ENCODE measurements at places on chromosomes 3 and 15.
A peak's percentile ranks its signal among the peaks of the same experiment; 100 is the strongest.

DNA sequence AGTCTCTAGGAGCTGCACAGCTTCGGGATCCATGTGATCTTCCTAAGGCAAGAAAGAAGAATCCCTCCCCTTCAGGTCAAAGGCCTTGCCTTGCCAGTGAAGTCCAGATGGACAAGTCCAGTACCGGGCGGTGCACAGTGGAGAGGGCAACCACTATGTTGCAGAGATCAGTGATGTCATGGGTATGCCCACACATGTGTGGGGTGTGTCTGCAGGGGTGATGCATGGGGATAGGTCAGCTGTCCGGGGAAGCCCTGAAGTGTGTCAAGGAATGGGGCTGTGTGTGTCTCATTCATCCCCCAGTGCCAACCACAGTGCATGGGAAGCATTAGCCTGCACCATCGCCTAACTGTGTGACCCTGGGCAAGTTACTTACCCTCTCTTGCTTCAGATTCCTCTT, 66.5 kb downstream of the TLE3 start:
- DNase-seq, result no peak

DNA sequence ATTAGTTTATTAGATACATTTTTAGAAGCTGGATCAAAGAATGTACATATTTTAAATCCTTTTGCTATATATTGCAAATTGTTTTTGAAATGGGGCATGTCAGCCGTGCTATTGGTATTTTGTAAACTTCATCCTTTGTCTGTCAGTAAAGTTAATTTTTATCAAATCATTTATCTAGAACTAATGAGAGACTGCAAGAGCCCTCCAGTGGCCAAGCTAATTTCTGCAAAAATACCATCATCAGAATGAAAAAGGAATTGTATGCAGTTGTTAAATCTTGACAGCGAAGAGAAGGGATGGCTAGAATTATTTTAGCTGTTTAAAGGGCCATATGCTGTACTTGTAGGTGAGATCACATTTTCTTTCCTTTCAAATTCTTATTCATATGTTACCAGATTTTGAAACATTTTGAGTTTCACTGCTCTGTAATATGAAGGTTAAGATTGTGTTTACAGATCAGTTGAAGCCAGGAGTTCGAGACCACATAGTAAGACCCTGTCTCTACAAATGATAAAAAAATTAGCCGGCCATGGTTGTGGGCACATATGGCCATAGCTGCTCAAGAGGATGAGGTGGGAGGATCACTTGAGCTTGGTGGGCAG, 8.1 kb upstream of the CLDN11 start:
- DNase-seq, result no peak

DNA sequence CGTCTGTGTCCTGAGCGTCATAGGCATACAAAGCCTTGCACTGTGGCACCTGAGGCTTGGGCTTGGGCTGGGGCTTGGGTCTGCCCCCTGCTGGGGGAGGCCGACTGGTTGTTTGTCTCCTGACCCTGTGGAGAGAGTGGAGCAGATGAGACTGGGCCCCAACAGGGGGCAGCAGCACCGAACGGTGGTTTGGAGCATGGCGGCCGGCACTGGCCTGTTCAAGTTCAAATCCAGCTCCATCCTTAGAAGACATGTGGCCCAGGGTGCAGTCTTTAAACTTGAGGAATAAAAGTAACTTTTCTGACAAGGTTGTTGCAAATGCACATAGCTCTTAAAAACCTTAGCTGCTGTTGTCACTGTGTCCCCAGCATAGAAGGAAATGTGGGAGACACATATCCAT, 33.3 kb downstream of the CCNB2 start:
- DNase-seq, result peak; percentile 27

DNA sequence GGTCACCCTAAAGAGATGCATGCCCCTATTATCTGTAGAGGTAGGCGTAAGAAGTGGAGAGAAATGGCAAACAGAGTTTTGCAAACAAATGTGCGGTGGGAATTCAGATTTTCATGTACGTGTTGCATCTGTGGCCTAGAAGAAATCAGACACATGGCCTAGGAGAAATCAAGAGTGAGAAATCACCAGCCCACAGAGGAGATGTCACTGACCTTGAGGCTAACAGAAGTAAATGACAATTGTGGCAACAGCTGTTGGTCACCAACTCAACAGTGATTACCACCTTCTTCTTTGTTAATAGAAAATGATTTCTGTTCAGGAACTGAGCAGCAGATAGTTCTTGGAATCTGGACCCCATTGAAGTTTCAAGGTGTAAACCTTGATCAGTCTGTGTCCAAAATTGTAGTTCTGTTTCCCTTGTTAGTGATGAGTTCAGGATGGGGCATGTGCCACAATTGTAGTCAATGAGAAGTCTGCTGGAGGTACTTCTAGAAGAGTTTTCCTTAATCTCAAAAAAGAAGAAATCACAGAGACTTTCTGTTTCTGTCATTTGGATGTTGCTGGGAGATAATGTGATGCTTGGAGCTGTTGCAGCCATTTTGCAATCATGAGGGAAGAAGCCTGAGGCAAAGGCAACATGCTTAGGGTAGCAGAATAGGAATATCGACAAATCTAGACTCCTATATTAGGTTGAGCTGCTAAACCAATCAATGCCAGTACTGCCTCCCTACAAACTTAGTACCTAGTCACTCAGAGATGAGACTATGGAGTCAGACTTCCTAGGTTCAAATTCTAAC, 34.3 kb upstream of the RFTN1 start:
- no peak for DNase-seq

DNA sequence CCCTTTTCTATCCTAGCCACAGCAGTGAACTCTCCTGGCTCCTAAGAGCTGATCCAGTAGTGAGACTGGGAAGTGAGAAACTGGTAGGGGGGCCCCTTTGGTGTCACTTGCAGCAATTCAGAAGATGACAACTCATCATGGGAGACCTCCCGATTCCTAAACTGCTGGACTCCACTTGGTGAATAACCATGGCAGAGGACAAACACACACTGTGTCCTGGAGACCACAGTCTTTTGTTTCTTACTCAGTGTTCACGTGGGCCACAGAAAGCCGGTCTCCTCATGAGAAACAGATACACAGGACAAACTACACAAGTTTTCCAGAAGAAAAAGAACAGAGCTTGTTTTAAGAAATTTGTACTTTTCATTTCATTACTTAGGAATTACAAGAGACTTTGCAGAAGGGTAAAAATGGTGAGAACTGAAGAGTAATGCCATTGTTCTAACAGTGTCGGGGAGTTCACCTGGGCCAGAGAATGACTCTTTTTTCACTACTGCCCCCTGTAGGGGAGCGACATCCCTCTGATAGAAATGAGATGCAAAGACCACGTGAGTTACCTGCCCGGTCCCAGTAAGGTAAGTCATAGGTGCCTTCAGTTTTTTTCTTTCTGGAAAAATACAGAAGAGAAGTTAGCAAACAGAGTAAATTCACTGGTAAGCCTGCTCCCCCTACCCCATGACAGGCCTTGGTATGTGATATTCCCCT, 38.1 kb downstream of the ST3GAL6 start:
- DNase-seq, result no peak

GRCh38 chr3:112751564-112752512, 94.8 kb downstream of the CD200R1L start:
- DNase-seq, result no peak

GRCh38 chr3:67327582-67327981, 326.8 kb downstream of the SUCLG2 start:
- no peak for DNase-seq

- DNase-seq, result no peak
These were observed 39.6 kb downstream of the ADIPOQ start for GRCh38 chr3:186882150-186882524.

- DNase-seq, result no peak
These were observed 1068.6 kb downstream of the FHIT start for GRCh38 chr3:60182697-60183096.

DNA sequence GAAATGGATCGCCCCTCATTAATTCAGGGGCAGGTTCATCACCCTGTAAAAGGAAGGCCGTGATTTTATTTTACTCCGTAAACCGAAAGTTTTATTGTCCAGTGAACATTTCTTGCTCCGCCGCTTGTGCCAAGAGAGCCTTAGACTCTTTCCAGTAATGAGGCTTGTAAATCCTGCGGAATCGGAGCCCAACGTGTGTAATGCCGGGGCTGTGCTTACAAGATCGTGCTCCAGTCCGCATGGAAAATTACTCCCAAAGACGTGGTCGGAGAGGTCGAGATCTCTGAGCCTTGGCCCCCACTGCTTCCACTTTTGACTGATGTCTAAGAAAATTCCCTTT, 649 bp upstream of the PLOD2 start:
- DNase-seq, result no peak

DNA sequence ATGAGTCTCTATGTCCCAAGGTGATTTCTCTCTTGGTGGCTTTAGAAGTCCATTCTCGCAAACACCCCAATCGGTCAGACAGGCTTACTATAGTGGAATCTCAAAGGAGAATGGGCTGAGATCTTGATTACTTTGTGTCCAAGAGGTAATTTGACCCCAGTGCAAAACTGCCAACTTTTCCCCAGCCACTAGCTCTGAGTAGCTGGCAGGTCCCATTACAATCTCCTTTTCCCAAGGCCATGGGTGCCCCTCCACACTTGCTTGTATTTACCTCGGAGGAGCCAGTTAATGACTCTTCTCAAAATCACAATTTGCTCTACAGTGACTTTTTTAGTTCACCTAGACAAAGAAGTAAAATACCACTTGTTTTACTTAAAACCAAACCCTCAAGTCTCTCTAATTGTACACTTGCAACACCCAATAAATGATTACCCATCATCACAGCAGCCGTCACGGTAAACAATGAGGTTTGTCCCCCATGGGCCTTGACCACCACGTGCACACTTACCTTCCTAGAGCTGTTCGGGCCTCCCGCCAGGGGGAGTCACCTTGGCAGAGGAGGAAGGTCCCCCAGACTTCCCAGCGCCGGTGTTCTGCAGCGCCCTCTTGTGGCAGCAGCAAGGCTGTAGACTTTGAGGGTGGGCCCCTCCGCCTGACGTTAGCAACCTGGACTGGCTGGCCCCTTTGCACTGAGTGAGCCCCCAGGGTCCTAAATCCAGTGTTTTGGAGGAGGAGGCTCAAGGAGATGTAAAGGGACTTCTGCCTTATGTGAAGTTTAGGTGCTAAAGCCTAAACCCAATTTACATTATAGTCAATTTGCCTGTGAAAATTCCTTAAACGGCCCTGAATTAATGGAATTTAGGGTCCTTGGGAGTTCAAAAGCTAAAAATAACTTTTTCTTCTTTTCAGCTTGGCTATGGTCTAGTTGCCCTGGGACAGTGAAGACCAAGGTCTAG, 18.7 kb upstream of the HDAC11 start:
- peak; percentile 57 for DNase-seq

DNA sequence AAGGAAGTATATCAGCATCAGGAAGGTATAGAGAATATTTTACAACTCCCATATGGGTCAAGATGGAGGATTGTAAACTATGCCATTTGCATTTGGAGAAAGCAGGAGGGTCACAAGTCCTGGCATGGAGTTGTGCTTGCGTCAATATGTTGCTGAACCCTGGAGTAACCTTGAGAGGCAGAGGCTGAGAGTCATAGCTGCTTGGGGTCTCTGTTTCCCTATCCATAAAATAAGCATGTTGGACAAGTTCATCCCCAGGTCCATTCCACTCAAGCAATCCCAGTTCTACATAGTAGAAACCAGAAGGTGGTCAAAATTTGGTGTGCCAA, 273.6 kb downstream of the MECOM start:
- DNase-seq, result no peak

- no peak for DNase-seq
These were observed 52.5 kb downstream of the ATP10A start for GRCh38 chr15:25810631-25811091.

GRCh38 chr3:16064642-16065414, 109.7 kb upstream of the GALNT15 start:
- no peak for DNase-seq

DNA sequence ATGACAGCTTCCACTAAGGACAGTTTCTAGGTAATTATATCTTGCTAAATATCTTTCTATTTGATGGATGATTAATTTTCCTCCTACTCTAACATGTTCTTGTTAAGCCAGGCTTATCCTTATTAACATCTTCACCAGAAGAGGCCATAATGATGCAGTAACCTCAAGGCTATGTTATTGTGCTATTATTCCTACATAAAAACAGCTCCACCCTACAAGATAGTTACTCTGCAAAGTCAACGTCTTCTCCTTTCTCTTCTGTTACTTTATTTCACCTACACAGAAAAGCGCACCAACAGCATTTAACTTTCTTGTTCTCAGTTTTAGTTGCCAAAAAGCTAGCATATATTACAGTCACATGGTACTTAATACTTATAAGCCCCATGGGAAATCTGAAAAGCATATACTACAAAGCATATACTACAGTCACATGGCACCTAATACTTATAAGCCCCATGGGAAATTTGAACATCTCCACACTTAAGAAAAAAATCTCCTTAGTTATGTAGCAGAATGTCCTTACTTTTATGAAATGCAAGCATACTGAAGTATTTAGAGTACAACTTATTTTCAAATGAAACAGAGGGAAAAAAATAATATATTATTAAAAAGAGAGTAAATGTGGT, 13.4 kb downstream of the ADAM10 start:
- no peak for DNase-seq
